ENCODE measurements at places on chromosomes 5 and 9.
A peak's percentile ranks its signal among the peaks of the same experiment; 100 is the strongest.

DNA sequence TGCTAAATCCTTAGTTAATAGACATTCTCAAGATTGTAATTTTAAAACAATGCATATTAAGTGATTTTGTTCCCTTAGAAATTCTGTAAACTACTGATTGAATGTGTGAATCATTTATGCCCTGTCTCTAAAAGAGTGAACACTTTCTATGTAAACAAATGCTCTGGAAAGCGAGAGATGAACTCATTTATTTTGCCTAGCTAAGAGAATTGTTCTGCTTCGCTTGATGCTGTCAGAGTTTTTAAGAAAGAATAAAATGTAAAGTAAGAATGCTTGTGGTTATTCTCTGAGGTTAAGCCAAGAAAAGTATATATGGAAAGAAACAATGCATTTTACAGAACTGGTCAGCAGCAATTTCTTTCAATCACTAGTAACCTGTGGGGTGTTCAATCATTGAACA lies 347.4 kb upstream of the NUDT12 start:
- no peak for DNase-seq

DNA sequence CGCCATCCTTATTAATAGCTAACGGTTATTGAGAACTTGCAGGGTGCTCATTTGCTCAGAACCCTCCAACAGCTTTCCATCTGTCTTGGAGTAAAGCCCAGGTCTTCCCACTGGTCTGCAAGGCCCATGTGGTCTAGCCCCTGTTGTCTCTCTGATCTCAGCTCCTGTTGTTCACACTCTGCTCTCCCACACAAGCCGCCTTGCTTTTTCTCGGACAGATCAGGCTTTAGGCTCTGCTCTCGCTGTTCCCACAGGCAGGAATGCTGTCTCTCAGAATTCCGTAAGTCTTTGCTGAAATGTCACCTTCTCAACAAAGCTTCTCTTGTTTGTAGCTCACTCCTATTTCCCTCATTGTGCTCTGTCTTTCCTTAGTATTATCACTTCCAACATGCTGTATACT lies 34.3 kb downstream of the GPR107 start:
- DNase-seq = no peak

GRCh38 chr5:109152565-109152964 lies 257.2 kb downstream of the PJA2 start:
- no peak for DNase-seq

- DNase-seq = no peak
These were observed 566 bp downstream of the RPP25L start for GRCh38 chr9:34611251-34611810.

- no peak for DNase-seq
These were observed 2.6 kb upstream of the GRIN1 start for GRCh38 chr9:137136261-137136880.

GRCh38 chr5:61167382-61167781 lies 5.1 kb upstream of the SMIM15 start:
- peak; percentile 47 for DNase-seq

- no peak for DNase-seq
These were observed 201.3 kb downstream of the CACNA1B start for GRCh38 chr9:138078846-138079245.

DNA sequence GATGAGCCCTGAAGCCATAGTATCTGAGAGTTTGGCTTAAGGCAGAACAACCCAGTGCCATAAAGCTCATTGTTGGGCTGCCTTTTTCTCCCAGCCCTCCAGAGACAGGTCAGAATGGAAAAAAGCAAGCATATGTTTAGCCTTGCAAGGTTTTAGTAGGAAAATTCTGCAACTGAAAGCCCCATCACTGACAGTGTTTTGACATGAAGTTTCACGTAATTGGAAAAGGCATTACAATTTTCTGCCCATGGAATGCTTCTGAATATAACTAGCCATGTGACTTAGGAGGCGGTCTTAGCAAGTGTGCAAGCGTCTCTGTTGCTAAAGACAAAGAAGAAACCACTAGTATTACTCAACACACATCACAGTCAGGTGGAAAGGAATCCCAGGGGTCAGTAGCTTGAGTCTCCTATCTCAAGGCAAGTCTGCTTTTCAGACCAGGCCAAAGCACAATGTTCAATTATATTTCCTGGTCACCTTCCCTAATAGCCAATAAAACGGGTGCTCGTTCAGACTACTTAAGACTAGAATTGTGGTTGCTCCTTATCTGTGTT lies 117.6 kb downstream of the CARTPT start:
- peak; percentile 4 for DNase-seq

GRCh38 chr9:16344343-16344742 lies 526.1 kb downstream of the BNC2 start:
- no peak for DNase-seq

DNA sequence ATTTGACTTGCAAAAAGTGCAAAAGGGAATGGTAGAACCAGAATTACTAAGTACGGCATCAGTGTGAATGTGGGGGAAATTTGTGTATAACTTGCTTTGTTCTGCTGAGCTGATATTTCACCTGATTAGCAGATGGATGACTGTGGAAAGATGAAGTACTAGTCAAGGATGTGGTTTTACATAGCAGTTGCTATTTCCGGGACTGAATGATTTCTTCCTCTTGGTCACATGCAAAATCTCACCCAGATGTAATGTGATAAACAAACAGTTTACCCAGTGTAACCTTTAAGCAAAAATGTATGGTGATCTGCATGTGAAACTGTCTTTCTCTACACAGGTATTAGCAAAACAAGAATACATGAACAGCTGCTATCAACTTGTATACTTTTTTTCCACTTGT lies 46.1 kb downstream of the DCP2 start:
- DNase-seq = no peak

DNA sequence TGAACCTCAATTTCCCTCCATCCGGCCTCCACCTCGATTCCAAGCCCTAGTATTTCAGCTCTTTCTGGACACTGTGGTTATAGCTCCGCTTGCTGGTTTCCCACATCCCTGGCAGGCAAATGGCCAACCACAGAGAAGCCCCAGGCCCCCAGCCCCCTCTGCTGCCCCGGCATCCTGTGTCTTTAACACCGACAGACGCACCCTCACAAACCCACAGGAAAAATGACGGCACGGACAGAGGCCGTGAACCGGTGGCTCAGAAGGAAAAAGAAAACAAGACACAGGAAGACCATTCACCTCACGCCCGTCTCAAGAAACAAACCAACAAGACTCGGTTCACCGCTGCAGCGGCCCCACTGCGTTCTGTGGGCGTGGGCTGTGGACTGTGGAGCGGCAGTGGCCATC lies 1.5 kb upstream of the CLIC3 start:
- no peak for DNase-seq

GRCh38 chr9:123438321-123438720 lies 82.3 kb downstream of the CRB2 start:
- DNase-seq = no peak

GRCh38 chr5:32711362-32711680 lies 200 bp downstream of the NPR3 start:
- no peak for DNase-seq

- peak; percentile 31 for DNase-seq
These were observed 96.5 kb upstream of the PITX1 start for GRCh38 chr5:135130261-135131215.

- no peak for DNase-seq
These were observed 647.7 kb upstream of the WWC1 start for GRCh38 chr5:167643631-167644280.

GRCh38 chr9:131263701-131264100 lies 12.6 kb downstream of the FAM78A start:
- no peak for DNase-seq

GRCh38 chr5:134874831-134875655 lies 872 bp downstream of the TXNDC15 start:
- peak; percentile 60 for DNase-seq

DNA sequence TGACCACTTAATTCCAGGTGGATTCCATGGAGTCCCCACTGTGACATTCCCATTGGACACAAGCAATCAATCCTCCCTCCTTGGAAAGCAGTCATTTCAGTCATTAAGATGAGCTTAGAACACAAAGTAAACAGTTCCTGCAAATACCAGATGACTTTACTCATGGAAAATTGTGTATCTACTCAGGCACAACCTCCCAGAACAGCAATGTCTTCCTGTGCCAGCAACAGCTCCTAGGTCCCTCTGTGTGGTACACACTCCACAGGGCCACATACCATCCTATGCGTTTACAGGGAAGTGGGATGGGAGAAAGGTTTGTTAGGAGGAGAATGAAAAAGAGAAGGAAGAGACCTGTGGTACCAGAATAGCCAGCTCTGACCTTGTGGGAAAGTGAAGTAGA lies 53.7 kb downstream of the MTMR12 start:
- no peak for DNase-seq

- DNase-seq = peak; percentile 7
These were observed 119.6 kb upstream of the NFIB start for GRCh38 chr9:14433351-14434157.

DNA sequence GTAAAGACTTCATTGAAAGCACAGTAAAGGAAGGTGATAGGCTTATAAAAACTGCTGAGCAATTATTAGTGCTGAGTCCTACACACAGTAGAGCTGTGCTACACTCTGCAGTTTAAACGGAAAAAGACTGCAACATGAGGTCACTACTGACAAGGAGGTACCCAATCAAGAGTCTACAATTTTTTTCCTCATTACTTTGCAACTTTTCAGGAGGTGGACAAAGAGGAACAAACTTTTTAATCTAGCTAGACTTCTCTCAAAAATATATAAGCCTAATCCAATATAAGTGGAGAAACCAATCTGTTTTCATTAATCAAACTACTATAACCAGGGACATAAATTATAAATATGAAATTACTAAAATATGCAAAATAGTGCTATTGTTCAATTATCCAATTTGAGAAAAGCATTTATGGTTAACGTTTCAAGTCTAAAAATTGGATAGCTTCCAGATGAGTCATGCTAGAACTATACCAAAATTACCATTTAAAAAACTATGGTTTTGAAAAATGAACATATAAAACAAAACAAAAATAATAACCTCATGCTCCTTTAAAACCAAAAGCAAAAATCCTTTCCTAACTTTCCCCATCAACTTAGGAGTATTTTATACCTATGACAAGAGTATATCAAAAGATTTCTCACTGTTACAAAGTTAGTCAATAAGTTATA lies 37.7 kb downstream of the FAM13B start:
- DNase-seq = peak; percentile 83

DNA sequence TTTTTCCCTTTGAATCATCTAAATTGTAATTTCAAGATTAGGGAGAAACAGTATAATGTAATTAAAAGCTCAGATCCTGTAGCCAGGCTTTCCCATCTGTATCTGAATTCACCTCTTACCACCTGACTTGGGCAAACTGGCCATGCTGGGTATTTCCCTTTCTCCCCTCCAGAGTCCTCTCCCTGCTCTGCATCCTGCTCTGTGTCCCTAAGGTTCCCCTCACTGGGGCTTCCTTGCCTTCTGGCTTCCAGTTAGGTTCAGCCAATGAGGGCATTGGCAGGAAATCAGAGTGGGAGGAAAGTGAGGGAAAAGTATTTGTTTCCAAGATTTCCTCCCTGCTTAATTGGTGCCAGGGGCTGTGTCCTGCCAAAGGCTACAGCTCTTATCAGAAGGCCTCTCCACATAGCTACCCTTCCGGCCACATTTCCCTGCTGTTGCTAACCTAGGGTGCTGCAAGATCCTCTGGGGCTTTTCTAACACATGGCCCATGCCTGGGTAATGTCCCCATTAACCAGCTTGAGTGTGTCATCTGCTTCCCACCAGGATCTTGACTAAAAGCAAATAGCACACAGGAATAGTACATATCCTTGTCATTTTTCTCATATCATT lies 51.0 kb upstream of the MPDZ start:
- DNase-seq = no peak

- no peak for DNase-seq
These were observed 970.3 kb upstream of the ARRDC3 start for GRCh38 chr5:92353107-92354030.

DNA sequence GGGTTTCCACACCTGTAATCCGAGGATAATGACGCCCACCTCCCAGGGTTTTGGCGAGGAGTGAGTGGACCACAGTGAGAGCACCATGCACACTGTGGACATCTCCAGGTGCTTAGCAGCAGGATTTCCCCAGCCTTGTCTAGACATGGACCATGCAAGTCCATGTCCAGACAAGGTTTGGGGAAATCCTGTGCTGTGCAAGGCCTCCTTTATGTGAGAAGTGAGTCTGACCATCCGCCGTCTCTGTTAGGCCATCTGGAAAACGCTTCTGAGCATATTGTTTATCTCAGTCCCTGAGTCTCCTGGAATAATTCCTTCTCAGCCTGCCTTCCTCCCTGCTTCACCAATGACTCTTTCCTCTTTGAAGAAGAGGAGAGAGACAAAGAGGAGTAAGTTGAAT lies 26.2 kb upstream of the TNFAIP8 start:
- DNase-seq = no peak

DNA sequence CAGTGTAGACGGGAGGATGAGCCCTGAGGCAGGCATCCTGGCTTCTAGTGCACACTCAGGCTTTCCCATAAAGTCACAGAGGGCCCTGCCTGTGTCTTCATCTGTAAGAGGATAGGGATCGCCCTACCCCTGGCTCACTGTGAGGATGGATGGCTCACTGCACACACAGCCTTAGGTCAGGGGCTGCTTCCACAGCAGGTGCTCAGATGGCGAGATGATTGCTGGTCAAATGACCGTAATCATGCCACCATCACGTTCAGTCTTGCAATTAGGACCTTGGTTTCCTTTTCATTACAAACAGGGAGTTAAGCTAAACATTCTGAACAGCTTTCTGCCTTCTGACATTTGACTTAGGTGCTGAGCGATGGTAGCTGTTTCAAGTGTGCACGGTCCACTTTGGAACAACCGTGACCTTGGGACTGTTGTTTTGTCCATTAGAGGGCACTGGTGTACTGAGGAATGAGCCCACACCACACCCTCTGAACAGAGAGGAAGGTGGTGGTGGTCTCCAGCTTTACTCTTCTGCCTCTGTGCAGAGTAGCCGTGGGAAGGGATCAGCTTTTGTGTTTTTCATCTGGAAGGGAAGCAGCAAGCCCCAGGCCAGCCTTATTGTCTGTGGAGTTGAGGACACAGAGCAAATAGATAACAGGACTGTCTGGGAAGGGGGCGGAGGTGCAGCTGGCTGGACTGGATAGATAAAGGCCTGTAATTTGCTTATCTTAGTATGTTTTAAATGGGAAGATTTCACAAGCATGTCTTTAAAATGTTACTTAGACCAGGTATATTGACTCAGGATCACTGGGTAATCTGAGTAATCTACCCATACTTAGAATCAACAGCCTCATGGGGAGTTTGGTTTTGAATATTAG lies 183.1 kb downstream of the TRIO start:
- DNase-seq = peak; percentile 17

GRCh38 chr5:163758283-163758711 lies 252.9 kb downstream of the MAT2B start:
- DNase-seq = no peak

DNA sequence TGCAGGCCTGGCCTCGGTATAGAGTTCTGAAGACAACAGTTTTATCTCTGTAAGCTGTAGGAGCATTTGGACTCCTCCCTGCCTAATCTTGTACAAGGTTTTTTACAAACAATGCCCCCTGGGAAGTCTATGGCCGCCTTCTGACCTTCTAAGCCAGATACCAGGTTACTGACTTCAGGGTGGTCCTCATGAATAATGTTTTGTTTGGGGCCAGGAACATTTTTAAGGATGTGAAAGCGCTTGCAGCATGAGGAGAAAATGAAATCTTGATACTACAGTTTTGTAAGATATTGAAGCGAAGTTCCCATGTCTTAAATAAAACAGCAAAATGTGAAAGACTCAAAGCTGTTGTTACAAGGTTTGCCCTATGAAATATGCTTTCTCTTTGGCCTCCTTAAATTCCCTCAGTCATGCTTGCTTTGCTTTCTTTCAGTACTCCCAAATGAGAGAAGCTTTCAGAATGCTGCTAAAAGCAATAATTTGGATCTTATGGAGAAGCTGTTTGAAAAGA lies 5.2 kb downstream of the ANKDD1B start:
- no peak for DNase-seq
